D721Med (cell line): ENCODE measurements at places on chromosomes 11 and 22.

DNA sequence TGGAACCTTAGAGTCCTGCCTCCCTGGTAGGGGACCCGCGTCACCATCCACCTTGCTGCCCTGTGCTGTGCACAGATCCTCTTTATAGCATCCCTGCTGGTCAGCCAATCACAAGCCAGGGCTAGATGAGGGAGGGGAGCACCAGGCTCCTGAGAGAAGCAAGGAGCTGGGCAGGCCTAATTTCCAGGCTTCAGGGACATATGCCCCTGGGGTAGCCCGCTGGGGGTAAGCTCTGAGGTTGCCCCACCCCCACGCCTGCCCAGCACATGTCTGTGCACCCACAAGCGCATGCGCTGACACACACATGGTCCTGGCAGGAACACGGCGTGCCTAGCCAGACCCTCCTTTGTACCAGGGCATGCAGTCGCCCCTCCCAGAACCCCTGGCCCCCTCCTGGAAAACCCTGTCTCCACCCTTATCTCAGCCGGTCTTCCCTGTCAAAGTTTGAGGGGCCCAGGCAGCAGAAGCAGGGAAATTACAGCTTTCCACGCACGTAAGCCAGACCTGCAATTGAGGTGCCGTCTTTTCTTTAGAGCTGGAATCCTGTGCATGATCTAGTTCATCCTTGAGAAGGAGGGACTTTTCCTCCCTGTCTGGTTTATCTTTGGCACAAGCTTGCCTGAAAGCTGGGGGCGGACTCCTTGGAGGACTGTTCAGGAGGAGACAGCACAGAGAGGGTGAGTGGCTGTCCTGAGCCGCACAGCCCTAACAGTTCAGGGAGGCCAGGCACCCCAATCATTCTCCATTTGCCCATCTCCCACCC is 2.1 kb downstream of the SSTR3 start:
- DNase-seq: no peak

- no peak for DNase-seq
These were observed 27.8 kb upstream of the SLC25A1 start for GRCh38 chr22:19206287-19206686.

- DNase-seq: no peak
These were observed 19.4 kb upstream of the GAL start for GRCh38 chr11:68664906-68665305.

GRCh38 chr11:86579406-86579731 is 93.0 kb downstream of the ME3 start:
- DNase-seq: no peak

DNA sequence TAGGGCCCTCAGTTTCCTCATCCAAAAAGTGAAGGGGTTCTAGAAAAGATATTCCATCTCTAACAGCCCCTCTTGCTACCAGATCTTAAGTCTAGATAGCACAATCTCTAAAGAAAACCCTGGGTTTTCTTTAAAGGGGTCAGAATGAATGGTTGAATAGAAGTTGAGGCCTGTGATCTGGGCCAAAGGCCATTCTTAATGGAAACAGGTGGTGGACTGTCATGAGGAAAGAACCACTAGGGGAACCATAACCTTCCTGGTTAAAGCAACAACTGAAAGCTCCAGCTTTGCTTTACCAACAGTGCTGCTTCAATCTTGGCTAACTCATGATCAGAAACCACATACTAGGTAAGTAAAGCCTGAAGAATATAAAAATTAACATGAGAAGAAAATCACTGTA is 1.8 kb downstream of the CELF1 start:
- DNase-seq: no peak

DNA sequence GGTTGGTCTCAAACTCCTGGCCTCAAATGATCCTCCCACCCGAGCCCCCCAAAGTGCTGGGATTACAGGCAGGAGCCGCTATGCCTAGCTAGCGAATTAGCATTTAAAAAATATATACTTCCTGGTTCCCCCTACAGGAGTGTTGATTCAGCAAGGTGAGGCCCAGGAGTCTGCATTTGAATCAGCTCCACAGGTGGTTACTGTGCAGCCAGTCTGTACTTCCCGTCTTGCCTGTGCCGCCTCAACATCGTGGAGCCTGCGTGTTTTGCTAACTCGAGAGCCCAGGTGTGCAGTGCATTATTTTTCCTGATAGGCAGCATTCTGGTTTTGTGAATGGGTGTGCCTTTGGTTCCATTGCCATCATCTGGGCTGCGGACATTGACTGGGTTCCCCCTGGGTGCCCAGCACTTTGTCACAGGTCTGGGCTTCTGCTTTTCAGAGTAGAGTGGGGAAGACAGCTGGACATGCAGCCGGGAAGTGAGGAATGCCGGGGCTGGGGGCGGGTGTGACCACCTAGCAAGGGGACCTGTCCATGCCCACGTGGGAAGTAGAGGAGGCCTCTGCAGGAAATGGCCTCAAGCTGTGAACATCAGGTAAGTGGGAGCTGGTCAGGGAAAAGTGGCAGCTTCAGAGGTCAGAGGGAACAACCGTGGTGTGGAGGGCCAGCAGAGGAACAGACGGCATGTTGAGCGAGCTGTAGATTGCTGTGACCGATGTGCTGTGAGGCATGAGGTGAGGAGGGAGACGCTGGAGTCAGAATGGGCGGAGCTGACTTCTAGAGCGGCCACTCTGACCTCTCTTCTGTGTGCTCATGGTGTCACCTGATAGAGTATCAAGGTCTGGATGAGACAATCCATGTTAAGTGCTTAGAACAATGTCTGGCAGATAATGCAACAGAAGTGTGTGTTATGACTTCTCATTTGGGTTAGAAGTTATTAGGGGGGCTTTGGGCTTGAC is 42.2 kb downstream of the PPFIA1 start:
- DNase-seq: no peak

- DNase-seq: no peak
These were observed 3.0 kb downstream of the RASSF10 start for GRCh38 chr11:13012056-13012661.

DNA sequence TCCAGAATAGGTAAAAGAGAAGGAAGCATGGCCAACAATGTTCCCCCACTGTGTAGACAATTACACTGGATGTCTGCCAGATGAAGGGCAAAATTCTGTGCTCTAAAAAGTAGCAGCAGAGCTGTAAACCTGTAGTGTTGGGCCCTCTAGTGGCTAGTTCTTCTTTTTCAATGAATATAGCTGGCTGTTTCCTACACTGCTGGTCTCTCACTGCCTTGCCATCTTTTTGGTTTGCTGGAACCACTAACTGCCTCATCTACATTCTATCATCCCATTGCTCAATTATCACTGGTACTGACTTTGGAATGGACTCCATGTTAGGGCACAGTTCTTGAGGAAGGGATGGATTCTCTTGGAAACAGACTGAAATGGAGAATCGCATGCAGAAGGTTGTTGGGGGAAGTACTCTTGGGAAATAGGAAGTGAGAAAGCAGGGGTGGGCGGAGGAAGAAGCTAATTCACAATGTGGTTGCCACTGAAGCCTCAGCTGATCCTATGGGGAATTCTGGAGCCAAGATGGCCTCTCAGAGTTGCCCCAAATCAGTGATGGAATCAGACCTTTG is 17.9 kb downstream of the KCNE3 start:
- no peak for DNase-seq

DNA sequence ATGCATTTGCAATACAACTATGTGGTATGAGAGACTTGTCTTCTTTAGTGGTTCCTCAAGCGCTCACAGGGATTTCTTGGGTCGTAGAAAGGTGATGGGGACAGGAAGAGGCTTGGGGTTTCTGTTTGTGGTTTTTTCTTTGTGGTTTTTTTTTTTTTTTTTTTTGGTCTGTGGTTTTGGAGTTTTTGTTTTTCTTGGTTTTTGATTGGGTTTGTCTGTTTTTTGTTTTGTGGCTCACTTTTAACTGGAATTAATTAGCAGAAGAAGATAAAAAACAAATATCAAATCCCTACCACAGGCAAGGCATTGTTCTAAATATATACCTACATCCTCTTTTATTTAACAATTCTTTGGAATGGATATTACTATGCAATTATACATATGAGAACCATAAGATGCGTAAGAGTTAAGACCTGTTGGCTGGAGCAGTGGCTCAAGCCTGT is 5.5 kb downstream of the TTC28 start:
- no peak for DNase-seq
